ENCODE measurements at places on chromosomes 2 and 18.

- DNase-seq, result no peak
These were observed 3.0 kb upstream of the SKOR2 start for GRCh38 chr18:47254341-47254939.

DNA sequence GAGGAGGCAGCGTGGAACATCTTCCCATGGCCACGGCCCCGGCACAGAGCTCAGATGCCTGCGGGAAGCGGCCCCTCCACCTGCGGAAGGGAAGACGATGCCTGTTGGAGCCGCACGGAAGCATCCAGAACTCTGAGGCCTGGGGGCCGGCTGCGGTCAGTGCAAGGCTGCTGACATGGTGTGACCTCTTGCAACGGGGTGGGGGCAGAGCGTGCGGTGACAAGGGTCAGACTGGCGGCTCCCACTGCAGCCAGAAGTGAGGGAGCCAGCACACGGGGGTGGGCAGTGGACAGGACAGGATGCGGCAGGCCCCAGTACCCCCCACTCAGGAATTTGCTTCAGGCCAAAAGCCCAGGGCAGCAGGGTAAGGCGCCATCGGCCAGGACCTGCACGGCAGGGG is 48.8 kb downstream of the SLC66A2 start:
- no peak for DNase-seq

DNA sequence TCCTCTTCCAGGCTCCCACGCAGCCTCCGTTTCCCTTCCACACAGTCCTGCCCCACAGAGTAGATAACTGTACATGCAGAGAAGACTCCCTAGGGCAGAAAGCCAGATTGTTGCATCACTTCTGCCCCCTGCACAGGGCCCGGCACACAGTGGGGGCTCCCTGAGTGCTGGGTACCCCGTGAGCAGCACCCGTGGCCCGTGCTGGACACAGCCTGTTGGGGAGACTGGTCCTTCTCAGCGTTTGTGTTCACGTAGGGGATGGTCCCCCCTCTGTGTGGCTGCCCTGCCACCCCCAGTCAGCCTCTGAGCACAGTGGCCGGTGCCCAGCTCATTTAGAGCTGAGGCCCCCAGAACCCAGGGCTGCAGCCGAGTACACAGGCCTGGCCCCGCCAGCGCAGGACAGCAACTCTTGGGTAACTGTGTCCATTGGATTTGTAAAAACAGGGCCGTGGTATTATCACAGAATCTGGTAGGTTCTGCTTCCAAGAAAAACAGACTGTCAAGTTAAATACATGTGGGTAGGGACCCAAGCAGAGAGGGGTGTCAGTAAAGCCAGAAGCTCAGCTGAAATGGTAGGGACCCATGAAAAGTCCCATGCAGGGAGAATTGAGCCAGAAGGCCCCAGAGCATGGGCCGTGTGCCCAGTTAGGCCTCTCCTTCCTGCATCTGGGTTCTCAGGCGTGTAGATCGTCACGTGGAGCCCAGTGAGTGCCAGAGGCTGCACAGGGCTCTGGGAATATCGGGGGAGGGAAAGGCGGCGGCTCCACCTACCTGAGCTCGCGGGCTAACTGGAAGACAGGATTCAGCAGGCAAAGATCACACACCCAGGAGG is 257.3 kb downstream of the ATAD2B start:
- DNase-seq, result no peak

DNA sequence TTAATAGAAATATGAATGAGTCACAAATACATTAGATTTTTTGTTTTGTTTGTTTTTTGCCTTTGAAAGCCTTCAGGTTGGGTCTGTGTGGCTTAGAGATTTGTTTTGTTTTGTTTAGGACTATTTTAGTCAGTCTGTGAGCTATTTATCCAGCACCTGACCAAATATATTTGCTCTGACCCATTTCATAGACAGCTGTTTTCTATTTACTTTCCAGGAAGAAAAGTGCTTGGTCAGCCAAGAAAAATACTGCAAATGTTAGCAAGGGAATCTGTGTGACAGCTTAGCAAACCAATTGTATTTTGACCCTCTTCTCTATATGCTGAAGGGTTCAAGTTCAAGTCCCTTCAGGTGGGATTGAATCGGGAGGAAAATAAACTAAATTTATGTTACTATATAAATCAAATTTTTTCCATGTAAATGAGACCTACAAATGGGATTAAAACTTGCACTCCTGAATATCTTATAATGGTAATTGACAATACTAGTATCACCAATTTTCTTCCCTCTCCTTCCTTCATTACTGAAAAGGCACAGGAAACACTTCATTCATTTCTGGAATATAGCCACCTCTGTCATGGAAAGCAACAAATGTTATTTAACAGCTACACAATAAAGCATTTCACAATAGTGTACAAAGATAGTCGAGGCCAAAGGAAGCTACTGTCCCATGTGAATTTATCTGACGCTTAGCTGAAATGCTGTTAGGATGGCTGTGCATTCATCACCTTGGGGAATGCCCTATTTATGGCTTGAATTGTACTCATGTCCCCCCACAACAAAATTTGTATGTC is 23.1 kb upstream of the KLF7 start:
- DNase-seq, result no peak

GRCh38 chr2:218325566-218326160 is 31.0 kb upstream of the CATIP start:
- no peak for DNase-seq

GRCh38 chr2:160242893-160243564 is 43.0 kb upstream of the ITGB6 start:
- DNase-seq, result no peak

DNA sequence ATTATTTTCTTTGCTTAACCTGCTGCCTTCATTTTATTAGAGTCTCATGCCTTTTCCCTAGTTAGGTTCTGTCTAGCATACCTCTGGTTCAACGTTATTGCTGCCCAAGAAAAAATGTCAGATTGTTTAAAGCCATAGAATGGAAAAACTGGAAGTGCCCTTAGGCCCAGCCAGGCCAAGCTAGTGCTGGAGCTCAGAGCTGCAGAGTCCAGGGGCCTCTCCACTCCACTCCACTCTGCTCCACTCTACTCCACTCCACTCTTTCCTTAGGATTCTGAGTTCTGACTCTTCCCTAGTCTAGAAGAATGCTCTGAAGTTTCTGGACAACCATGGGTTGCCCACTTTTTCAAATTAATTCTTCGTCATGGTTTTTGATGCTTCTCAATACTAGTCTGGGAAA is 155.6 kb downstream of the SETBP1 start:
- DNase-seq, result no peak
